ENCODE measurements at places on chromosomes 2 and 18.

- DNase-seq: no peak
Observed at GRCh38 chr18:55781481-55781957, 193.5 kb upstream of the TCF4 start.

DNA sequence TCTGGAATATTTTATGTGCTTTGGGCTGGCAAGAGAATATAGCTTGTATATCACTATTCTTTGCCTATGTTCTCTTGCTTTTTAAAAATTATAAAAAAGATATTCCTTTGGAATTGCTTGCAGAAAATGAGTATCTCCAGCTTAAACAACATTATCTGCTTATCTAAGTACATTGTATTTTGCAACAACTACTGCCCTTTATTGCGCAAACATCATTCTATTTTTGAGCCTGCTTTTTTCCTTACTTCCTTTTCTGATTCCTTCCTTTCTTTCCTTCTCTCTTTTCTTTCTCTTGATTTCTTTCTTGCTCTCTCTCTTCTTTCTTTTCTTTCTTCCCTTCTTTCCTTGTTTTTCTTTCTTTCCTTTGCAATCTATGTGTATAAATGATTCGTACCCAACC, 74.0 kb downstream of the UNC80 start:
- DNase-seq: no peak

DNA sequence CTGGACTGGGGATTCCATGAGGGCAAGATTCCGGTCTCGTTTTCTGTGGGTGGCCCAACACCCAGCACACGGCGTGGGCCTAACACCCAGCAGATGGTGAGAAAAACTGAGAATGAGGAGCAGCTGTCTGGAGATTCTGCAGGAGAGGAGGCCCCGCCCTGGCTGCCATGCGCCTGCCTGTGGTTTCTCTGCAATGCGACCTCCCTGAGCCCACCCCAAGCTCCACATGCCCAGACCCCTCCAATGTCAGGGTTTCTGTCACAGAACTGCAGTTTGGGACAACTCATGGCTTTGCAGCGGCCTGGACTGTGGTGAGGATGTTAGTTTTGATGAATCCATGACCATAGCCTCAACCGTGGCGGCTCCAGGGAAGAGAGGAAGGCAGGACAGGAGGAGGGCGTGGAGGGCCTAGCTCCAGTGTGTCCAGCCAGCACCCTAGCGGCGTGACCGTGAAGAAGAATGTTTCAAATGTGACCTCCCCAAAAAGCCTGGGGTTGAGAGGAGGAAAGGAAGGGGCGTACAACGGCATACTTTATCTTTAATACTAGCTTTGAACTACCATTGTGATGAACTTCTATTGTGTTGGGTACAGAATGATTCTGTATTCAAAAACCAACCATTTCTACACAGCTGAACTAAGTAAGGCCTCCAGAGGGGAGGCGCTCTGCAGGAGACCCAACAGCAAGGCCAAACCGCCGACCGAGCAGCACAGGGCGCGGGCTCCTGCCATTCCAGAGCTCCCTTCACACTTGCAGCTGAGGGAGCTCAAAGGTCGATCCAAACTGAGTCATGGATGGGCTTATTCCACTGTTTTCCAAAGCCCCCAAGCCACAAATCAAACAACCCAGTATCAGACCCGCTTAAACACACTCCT, 3.4 kb downstream of the PXDN start:
- DNase-seq: no peak

DNA sequence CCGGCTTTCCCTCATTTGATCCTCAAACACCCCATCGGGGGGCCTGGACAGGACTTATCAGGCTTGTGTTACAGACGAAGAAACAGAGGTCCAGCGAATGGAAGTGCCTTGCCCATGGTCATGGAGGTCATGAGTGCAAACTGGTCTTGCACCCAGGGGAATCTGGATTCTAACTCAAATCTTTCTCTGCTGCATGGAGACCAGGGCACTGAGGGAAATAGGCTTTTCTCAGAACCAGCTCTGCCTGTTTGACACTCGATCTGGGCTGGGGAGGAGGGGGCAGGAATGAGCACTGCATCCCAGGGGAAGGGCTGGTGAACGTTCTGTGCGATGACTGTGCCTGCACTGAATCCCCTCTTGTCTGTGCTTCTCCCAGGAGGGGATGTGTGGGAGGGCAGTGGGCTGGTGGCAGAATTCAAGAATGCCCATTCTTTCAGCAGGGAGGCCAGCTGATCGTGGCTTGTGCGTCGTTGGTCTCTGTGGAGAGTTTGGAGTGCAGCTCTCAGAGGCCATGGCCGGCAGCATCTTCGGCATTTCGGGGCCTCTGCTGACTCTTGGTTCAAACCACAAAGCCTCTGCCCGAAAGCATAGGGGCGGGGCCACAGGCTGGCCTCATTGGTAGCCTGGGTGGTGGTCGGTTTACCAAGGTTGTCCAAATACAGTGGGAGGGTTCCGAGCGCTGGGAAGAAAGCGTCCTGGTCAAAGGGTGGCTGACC, 171.6 kb downstream of the DDX1 start:
- DNase-seq: no peak

DNA sequence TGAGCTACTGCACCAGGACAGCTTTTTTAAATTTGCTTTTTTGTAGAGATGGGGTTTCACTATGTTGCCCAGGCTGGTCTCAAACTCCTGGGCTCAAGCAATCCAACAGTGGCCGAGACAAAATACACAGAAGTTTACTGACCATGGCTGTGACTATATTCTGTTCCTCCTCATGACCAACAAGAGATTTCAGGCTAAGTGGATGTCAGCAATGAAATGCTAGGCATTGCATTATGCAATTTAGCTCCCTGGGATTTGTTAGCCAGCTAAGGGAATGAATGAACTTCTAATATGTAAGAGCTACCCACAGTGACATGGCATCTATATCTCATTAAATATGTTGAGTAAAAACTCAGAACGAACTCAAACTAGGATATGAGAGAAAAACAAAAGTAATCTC, 81.9 kb upstream of the MBOAT2 start:
- no peak for DNase-seq

- no peak for DNase-seq
Observed at GRCh38 chr2:160908157-160908556, 252.1 kb upstream of the TANK start.

- no peak for DNase-seq
Observed at GRCh38 chr18:55240978-55241377, 281.7 kb upstream of the CCDC68 start.

DNA sequence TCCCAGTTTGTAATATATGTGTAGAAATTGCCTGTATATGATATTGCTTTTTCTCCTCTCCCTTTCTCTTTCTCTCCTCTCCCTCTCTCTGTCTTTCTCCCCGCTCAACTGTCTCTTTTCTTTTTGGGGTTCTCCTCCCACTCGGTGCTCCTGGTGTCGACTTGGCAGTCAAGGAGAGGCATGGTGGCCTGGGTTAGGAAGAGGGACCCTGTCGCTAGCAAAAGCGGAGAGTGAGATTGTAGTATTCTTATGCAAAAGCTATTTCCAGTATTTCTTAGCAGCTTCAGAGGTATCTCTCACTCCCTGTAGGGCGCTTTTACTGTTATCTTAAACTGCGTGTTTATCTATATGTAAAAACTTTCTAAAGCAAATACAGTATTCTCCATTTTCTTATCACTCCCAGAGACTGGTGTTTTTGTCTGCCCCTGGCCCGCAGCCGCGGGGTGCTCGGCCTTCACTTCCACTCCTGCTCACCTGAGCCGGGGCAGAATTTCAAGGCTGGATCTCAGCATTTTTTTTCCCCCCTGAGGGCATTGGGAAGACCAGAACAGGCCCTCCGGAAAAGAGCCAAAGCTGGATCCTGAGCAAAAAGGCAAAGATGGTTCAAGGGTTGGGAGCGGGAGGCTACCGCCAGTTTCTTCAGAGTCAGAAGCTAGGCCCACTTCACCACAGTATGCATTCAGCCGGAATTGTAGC, 4.3 kb downstream of the SIX3 start:
- DNase-seq: no peak

DNA sequence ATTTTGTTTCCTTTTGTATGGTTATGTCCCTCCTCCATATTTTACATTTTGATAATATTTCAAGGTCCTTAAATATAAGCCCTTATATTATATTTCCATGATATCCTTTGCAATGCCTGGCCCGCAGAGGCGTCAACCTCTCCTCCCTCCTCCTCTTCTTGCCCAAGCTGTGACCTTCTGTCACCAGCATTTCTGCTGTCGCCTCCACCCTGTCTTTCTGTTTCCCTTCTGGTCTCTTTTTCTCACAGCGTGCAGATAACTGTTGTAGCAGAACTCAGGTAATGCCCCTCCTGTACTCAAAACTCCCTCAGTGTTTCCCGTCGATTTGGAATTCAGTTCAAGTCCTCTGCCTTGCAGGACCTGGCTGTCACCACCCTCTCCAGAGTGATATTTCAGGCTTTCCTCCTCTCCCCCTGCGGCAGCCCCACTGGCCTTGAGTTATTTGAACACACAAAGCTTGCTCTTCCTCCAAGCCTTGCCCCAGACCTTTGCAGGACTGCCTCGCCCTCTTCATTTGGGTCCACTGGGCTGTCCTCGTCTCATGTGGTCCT, 709.3 kb downstream of the DCDC2C start:
- no peak for DNase-seq

DNA sequence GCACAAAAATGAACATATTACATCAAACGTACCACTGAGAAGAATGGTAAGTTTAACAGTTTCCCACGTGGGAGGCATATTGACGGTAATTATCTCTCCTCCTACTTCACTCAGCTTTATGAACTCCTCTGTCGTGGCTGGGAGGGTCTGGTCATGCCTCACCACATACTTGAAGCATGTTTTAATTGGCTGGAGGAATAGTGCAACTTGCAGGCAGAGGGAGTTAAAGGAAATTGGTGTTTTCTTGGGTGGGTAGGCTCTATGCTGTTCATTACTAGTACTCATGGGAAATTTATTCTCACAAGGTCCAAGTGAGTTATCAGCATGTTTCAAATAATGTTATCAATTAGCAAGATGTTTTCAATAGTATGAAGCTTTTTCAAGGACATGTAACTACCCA, 767.0 kb downstream of the PLCL1 start:
- DNase-seq: no peak

DNA sequence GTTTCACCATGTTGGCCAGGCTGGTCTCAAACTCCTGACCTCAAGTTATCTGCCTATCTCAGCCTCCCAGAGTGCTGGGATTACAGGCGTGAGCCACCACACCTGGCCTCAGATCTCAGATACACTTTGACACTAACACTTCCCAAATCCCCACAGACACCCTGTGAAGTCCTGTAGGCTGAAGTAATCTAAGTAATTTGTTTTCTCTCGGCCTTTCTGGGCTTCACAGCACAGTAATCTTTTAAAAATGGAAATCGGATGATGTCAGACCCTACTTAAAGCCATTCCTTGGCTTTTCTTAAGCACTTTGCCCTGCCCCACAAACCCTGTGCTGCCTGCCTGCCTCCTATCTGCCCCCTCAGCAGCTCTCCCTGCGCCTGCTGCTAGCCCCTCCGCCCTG, 16.2 kb downstream of the ATIC start:
- no peak for DNase-seq

GRCh38 chr2:46075848-46076247, 221.4 kb upstream of the EPAS1 start:
- no peak for DNase-seq

DNA sequence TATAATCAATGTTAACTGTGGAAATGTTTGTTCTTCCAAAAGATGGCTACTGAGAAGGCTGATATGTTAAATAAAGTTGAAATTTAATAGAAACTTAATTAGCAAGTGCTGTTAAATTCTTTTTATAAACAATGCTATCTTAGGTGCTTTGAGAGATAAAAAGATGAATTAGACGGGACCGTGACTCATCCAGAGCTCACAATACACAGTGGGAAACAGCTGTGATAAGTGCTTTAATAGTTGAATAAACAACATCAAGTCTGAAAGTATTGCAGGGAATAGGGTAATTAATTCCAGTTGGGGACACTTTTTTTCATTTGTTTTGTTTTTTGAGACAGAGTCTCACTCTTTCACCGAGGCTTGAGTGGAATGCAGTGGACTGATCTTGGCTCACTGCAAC, 85.5 kb upstream of the DTNA start:
- no peak for DNase-seq

GRCh38 chr2:12169721-12170120, 423.3 kb downstream of the LPIN1 start:
- DNase-seq: no peak

Measured in stimulated activated CD4-positive, alpha-beta T cell treated with anti-CD3 and anti-CD28 coated beads, TNF-alpha, amount 100 ng/mL, for 48 hours (primary cell).